ENCODE measurements at places on chromosomes 7 and 10.

GRCh38 chr7:132361146-132361545 is 215.1 kb downstream of the PLXNA4 start:
- no peak for DNase-seq

- no peak for DNase-seq
Measured at GRCh38 chr10:16798571-16798970, 18.7 kb downstream of the RSU1 start.

DNA sequence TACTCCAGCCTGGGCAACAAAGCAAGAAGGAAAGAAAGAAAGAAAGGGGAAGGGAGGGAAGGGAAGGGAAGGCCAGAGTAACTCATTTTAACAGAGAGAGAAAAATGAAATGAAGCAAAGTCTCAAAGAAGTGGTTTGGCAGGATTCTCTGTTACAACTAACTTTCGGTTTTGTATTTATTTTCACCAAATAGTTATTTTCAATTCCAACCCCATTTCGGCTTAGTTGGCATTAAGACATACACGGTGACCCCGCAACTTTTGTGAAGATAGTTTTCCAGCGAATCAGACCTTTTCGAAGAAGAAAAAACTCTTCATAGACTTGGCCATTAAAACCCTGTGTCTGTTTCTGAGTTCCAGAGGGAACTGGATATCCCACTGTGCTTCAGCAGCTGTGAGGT is 45.2 kb upstream of the LYZL2 start:
- DNase-seq = no peak

- no peak for DNase-seq
Measured at GRCh38 chr10:85614566-85614965, 752.0 kb downstream of the GRID1 start.

DNA sequence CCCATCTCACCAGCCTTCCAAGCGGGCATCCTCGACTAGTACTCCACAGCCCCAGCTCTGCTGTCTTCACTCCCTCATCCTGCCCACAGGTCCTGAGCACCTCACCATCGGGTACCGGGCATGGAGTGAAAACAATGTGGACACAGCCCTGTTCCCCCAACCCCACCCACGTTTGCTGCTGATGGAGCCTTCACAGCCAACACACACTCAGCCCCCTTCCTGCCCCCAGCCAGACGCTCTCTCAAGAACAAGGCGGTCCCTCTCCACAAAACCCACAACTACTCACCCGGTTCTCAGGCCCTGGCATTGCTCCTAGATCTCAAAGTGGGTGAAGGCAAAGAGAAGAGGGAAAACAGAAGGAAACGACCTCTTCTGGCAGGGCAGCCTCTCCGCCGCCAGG is 56.1 kb downstream of the SLIT1 start:
- DNase-seq = no peak

DNA sequence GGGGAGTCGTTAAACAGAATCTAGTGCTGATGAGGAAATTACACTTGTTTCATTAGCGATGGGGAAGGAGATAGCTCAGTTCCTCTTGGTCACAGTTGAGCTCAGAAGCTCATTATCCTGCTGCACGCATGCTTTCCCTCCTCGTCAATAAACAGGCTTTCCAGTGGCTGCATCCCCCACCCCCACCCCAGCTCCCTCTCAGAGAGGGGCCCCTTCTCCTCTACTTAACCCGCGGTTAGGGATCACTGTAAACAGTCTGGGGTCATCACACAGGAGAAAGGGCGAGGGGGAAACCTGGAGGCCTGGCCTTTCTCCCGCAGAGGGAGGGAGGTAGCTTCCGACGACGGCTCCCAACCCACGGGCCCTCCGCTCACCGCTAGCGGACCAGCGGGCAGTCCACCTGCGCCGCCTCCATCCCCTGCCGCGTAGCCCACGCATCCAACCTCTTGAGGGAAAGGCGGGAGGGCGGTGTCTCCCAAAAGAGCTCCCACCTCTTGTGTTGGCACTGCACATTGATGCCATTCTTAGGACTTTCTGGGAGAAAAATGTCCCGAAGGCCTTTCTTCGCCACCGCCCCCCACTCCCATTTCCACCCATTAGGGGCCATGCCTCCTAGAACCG is 80.8 kb downstream of the PAX2 start:
- no peak for DNase-seq

DNA sequence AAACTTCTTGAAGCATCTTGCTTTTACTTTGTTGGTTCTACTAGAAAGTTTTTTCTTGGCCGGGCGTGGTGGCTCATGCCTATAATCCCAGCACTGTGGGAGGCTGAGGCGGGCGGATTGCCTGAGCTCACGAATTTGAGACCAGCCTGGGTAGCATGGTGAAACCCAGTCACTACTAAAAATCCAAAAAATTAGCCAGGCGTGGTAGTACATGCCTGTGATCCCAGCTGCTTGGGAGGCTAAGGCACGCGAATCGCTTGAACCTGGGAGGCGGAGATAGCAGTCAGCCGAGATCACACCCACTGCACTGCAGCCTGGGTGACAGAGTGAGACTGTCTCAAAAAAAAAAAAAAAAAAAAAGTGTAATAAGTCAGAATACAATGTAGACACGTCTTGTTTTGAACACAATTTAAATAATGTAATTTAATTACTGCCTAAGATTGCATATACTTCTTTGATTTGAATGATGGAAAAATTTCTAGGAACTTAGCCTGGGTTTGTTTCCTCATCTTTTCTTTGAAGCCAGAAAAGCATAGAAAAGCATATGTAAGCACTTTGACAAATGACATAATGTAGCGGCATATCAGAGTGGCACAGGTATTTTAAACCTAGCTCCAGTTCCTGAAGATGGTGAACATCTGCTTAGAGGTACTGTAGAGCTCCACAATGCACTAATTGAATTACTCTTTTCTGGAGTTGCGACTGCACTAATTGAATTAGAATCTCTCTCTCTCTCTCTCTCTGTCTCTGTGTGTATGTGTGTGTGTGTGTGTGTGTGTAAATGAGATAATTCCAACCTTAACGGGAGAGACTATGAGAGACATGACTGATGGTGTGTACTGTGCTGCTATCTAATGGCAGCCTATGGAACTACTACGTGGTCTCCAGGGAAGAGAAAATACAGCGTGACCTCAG is 87.8 kb downstream of the BTRC start:
- peak; percentile 71 for DNase-seq

DNA sequence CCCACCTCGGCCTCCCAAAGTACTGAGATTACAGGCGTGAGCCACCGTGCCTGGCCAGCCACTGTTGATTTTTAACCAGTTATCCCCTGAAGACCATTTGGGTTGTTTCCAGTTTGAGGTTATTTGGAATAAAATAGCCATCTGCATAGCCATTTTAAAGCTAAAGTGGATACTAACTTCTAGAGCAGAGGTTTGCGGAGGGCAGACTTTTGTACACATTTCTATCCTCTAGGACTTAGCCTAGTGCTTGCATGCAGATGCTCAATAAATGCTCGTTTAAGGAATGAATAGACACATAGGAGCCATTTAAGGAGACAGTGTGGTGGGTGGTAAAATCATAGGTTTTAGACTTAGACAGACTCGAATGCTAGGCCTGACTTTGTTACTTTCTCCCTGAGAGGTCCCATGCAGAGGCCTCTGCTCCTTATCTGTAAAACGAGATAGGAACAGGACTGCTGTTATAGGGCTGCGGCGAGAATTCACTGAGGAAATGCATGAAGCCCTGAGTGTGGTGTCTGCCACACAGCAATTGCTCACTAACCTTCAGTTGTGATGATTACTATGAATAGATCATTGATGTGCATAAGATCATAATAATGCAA is 75.9 kb downstream of the PFKFB3 start:
- DNase-seq = no peak

DNA sequence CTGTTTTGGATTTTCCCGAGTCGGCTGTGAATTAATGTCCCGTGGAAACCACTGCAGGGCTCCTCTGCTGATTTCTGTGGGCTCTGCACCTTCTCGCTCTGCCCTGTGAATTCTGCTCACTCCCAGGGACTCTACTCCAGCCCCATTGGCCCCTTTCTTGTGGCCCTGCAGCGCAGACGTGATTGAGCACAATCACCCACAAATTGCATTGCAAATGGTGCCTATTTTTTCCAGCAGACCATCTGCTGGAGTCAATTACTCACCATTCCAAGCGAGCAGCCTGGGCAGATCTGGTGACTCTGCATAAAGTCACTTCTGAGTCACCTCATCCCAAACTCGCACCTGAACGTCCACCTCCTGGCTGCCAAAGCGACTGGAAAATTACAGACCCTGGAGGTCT is 235.8 kb downstream of the PAXIP1 start:
- DNase-seq = no peak

GRCh38 chr7:1441615-1442354 is 17.5 kb downstream of the MICALL2 start:
- no peak for DNase-seq

DNA sequence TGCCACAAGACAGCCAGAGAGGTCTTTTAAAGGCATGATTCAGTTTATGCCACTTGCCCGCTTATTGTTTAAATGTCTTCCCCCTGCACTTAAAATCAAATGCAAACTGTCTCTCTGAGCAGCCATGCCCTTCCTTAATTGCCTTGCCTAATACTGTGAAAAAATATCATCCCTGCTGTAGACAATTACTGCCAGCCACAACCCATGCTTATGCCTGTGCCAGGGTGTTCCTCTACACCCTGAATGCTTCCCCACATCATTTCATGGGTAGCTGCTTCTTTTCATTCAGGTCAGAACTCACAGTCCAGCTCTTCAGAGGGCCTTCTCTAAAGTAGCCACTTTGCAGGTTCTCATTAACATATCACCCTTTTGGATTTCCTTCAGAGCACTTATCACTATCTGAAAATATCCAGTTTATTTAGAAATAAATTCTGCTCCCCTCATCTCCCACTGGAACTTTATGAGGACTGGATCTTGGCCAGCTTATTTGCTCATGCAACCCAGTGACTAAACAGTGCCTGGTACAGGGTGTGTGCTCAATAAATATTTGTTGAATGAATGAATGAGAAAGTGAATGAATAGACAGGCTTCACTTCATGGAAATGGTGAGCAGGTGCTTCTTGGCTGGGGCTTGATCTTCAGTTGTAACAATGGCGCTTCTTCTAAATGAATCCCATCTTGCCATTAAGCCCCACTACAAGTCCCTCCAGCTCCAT is 162.4 kb upstream of the MDFIC start:
- DNase-seq = peak; percentile 4

- DNase-seq = peak; percentile 56
Measured at GRCh38 chr10:71302874-71303568, 16.0 kb upstream of the SLC29A3 start.

DNA sequence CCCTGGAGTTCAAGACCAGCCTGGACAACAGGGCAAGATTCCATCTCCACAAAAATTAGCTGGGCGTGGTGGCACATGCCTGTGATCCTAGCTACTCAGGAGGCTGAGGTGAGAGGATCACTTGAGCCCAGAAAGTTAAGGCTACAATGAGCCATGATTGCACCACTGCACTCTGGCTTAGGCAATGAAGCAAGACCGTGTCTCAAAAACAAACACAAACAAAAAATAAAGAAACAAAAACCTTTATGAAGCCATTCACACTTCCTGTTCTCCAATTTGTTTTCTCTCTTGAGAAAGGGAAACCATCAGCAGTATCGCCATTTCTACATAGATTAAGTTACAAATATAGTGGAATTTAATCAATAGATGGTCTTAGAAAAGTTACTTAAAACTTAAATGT is 19.8 kb downstream of the YME1L1 start:
- DNase-seq = no peak

GRCh38 chr10:121284936-121285335 is 313.3 kb downstream of the FGFR2 start:
- DNase-seq = no peak

DNA sequence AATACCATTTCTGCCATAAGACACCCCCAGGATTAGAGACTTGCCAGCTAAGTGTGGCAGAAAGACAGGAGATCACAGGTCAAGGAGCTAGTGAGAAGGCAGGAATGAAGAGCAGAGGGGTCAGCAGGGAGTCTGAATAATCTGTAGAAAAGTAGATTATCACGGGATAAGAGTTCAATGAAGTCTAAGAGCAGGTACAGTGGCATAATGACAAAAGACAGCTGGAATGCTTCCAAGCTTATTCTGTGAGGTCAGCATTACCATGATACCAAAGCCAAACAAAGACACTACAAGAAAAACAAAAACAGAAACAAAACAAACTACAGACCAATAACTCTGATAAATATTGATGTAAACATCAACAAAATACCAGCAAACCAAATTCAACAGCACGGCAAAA is 20.8 kb downstream of the PILRA start:
- DNase-seq = no peak

DNA sequence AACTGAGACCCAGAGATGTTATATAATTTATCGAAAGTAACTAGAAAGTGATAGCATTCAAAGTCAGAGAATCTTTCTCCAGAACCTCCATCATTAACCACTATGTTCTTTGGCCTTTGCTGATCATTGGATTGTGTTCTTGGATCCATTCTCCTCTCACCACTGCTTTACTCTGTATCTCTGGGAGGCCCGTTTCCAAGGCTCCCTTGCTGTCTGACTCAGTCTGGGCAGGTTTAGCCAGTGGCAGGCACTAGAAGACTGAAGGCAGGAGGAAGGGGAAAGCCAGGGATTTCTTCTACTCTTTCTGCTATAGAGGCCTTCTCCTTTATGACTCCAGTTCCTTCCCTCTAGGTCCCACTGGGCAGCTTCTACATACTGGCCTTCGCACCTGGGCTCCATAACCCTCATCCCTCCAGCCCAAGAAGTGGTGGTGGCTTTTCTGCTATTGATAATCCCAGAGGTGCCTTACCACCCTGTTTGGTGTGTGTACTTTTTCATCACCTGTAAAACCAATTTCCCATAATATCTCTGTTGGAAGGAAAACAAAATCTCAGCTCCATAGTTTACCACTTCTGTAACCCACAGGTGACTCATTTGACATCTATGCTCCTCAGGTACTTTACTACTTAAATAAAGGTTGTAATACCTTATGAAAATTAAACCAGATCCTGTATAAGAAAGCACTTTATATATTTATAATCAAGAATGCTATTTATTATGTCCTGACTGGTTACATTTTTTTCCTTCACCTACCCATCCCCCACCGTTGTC is 36.0 kb downstream of the BCAP29 start:
- no peak for DNase-seq

DNA sequence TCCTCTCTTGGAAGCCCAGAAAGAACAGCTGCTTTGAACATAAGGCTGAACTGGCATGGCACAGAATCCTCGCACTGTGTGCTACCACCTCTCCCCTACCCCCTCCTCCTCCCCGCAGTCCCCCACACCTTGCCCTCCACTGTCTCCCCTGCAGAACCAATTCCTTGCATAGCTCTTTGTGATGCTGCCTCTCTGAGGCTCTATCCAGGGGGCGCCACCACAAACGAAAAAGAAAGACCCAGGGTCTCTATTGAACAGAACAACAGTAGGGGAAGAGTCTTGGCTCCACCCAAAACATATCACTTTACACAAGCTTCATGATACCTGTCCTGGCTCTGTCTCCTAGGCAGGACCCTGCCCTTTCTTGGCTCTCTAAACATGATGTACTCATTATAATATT is 26.2 kb upstream of the EBLN1 start:
- no peak for DNase-seq

GRCh38 chr10:48252354-48252650 is 22.2 kb downstream of the FRMPD2 start:
- no peak for DNase-seq

- DNase-seq = no peak
Measured at GRCh38 chr7:20913853-20914252, 127.2 kb upstream of the SP8 start.

- no peak for DNase-seq
Measured at GRCh38 chr7:134443396-134444070, 15.4 kb downstream of the AKR1B1 start.

Measured in AG10803 (cell line).